ENCODE measurements at places on chromosomes 5 and 9.

DNA sequence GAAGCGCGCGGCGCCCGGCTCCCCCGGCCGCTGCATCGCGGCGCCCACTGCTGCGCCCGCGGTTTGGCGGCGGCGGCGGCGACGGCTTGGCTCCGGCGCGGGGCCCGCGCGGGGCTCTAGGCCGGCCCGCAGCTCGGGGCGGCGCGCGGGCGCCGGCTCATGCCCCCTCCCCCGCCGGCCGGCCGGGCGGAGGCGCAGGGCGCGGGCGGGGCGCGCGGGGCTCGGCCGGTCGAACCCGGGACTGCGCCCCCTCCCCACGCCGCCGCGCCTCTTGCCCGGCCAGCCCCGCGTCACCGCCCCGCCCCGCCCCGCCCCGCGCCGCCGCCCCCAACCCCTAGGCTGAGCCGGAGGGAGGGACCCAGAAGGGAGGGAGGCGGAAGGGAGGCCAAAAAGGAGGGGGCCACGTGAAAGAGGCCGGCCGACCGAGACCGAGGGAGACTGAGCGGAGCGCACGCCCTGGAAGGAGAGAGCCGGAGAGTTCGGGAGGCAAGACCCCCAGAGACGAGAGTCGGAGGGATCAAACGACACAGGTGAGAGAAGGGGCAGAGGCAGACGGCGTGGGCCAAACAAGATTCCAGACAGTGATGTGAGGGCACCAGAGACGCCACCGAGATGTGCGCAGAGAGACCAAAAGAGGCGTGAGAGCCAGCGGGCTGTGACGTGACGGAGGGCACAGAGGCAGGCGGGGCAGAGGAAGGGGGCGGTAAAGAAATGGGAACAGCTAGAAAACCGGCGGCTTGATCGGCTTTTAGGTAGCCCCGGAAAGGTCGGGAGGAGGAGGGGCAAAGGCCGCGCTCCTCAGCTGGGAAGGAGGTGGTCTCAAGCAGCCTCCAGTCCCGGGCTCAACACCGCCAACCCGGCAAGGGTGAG is at the start of gene BARX1:
BARX1 (minus strand) TSS at position 245 of the 870 bp plus-strand sequence; CDS start at position 36, 209 bp downstream.
- DNase-seq, result no peak
- H3K36me3 ChIP-seq, result no peaks in the 10 kb centered on the region
- H3K4me1 ChIP-seq, result peaks cover 63% of the 10 kb centered on the region
- no peak within 1 kb of the TSS for H3K4me3 ChIP-seq
- no peak within 1 kb of the TSS for H3K27ac ChIP-seq

- H3K27ac ChIP-seq, result peak overlapping the region; percentile 34
- peak; percentile 21 for DNase-seq
- H3K4me3 ChIP-seq, result no peak overlapping the region
- H3K36me3 ChIP-seq, result no peaks in the 10 kb centered on the region
- H3K4me1 ChIP-seq, result peaks cover 25% of the 10 kb centered on the region
- H3K27me3 ChIP-seq, result no peaks in the 10 kb centered on the region
Observed at GRCh38 chr9:89815903-89816573, 211.2 kb downstream of the GADD45G start.

DNA sequence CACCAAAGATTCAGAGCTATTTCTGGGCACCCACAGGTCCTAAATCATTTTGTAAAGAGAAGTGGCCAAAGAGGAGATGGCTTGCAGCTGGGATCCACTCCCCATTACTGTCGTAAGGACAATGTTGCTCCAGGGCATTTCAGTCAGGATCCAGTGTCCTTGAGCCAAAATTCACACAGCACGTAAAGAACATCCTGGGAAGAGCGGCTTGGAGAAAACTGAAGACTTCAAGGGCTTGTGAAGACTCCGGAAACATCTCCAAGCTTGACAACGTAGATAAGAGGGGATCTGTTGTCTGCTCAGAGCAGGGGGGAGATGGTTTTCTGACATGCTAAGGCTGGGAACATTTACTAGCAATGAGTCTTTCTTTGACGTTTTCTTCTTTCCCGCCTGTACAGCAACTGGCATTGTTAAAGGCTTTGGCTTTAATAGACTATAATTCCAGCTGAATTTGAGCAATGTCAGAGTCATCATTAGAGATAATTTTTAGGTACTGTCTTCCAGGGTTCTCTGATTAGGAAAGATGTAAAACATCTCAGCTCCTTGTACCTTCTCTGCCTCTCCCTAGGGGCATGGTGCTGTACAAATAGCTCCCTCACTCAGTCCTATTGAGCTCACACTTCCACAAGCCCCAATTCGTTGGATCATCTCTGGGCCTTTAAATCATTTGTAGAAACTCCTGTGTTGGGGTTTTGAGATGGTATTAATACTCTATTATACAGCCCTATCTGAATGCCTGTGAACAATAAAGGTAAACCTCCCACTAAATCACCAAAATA is 39.7 kb downstream of the EGFLAM start:
- H3K36me3 ChIP-seq, result no peaks in the 10 kb centered on the region
- no peak for DNase-seq
- no peak overlapping the region for H3K4me3 ChIP-seq
- no peak overlapping the region for H3K27ac ChIP-seq

- no peaks in the 10 kb centered on the region for H3K27me3 ChIP-seq
- DNase-seq, result no peak
- H3K36me3 ChIP-seq, result no peaks in the 10 kb centered on the region
- no peak overlapping the region for H3K27ac ChIP-seq
- no peaks in the 10 kb centered on the region for H3K4me1 ChIP-seq
Observed at GRCh38 chr5:83482961-83483360, 11.4 kb downstream of the VCAN start.

DNA sequence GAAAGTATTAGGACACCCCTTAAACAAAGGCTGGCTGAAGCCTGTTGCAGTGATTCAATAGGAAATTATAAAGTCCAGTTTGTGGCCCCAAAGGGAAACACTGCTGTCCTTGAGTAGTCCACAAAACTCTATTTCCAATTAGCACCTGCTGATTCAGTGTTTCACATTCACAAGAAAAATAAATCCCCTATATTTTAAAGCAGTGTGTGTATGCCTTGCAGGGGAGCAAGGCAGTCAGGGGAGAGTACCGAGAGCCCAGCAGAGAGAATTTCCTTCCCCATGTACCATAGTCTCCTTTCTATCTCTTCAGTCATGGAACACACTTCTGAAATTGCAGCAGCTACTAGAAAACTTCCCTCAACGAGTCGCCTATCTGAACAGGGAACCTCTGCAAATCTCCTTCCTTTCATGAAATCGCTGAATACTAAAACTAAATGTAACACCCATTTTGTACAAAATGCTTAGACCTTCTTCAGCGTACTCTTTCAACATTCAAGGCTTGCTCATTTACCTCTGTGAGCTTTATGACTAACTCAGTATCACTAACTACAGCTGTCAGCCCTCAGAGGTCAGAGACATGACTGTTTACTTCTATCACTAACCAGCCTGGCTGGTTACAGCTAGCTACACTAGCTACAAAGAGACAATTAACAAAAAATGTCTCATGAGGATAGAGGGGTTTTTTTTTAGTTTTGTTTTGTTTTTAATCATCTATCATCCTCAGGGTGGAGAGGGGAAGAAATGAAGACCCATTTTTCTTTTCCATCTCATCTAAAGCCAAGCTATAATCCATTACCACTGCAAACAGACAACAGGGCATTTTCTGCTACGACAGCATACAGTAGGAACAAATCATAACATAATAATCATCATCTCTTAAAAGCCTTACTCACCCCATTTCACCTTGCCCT is 188.7 kb downstream of the EBF1 start:
- H3K36me3 ChIP-seq, result no peaks in the 10 kb centered on the region
- no peaks in the 10 kb centered on the region for H3K4me1 ChIP-seq
- no peak for DNase-seq
- H3K27ac ChIP-seq, result no peak overlapping the region
- no peaks in the 10 kb centered on the region for H3K27me3 ChIP-seq
- H3K4me3 ChIP-seq, result no peak overlapping the region

DNA sequence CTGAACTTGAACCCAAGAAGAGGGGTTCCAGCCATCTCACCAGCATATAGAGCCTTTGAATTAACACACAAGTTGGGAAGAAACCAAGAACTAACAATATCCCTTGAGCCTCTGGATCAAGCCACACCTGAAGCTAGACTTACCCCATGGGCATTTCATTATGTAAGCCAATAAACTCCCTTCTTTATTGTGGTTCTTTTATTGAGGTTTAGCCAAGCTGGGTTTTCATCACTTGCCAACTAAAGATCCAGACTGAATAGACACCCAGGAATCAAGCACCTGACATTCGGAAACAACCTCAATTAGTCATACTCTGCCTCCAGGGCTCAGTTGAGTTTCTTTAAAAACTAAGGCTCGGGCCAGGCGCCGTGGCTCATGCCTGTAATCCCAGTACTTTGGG is 226.7 kb downstream of the AGTPBP1 start:
- no peaks in the 10 kb centered on the region for H3K36me3 ChIP-seq
- no peaks in the 10 kb centered on the region for H3K27me3 ChIP-seq
- DNase-seq, result no peak
- H3K4me1 ChIP-seq, result no peaks in the 10 kb centered on the region
- H3K27ac ChIP-seq, result no peak overlapping the region
- H3K4me3 ChIP-seq, result no peak overlapping the region

GRCh38 chr9:12640866-12641636 is 52.1 kb upstream of the TYRP1 start:
- H3K4me3 ChIP-seq, result no peak overlapping the region
- H3K4me1 ChIP-seq, result no peaks in the 10 kb centered on the region
- no peaks in the 10 kb centered on the region for H3K27me3 ChIP-seq
- no peaks in the 10 kb centered on the region for H3K36me3 ChIP-seq
- DNase-seq, result no peak
- H3K27ac ChIP-seq, result no peak overlapping the region

- no peaks in the 10 kb centered on the region for H3K27me3 ChIP-seq
- no peaks in the 10 kb centered on the region for H3K36me3 ChIP-seq
- no peak overlapping the region for H3K4me3 ChIP-seq
- DNase-seq, result no peak
- H3K4me1 ChIP-seq, result peaks cover 8% of the 10 kb centered on the region
Observed at GRCh38 chr9:123562844-123563346, 206.9 kb downstream of the CRB2 start.

DNA sequence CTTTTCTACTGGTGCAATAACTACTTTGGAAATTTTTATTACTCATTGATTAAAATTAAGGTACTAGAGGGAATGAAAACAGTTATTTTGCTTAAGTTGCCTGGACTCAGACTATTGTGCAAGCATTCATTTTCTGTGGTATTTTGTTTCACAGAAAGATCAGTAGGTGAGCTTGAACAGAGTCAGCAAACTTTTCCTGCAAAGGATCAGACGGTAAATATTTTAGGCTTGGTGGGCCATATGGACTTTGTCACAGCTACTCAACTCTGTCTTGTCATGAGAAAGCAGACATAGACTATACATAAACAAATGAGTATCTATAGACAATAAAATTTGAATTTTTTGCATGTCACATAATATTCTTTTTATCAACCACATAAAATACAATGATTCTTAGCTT is 1036.4 kb downstream of the NR2F1-AS1 start:
- DNase-seq, result no peak
- H3K4me3 ChIP-seq, result no peak overlapping the region
- H3K27ac ChIP-seq, result no peak overlapping the region
- no peaks in the 10 kb centered on the region for H3K27me3 ChIP-seq
- H3K36me3 ChIP-seq, result no peaks in the 10 kb centered on the region

- no peak overlapping the region for H3K4me3 ChIP-seq
- no peak for DNase-seq
Observed at GRCh38 chr5:110377943-110378342, 348.5 kb downstream of the TMEM232 start.

GRCh38 chr5:80229902-80230255 is 26.0 kb downstream of the SERINC5 start:
- no peak overlapping the region for H3K27ac ChIP-seq
- no peak overlapping the region for H3K4me3 ChIP-seq
- no peaks in the 10 kb centered on the region for H3K4me1 ChIP-seq
- H3K27me3 ChIP-seq, result no peaks in the 10 kb centered on the region

DNA sequence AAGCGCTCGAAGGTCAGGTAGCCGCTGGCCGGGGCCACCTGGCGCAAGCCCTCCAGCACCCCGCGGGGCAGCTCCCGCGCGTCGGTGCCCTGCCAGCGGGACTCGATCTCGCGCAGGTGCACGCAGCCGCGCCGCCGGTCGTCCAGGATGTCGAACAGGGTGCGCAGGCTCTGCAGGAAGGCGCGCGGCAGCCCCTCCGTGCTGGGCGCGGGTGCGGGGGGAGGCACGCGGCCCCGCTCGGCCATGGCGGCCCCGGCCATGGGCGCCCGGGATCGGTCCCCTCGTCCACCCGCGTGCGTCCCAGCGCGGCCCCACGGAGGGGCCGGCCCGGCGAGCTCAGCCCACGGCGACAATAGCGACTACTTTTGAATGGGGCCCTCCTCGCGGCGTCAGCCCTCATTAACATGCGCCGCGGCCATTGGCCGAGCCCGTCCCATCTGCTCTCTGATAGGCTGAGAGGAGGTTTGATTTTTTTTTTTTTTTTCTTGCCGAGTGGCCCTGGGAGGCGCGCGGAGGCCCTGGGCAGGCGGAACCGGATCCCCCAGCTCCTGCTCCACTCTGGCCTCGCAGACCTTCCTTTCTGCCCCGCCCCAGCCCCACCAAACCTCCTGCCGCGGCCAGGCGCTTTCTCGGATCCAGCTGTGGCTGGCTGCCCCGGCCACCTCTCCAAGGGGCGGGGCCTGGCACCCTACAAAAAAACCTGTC is at the start of gene SAPCD2:
SAPCD2 (minus strand) TSS at position 357 of the 705 bp plus-strand sequence; CDS start at position 260, 97 bp downstream.
- no peaks in the 10 kb centered on the region for H3K36me3 ChIP-seq
- DNase-seq, result peak; percentile 84
- peak within 1 kb of the TSS; percentile 35 for H3K4me3 ChIP-seq
- H3K4me1 ChIP-seq, result peaks cover 25% of the 10 kb centered on the region
- H3K27ac ChIP-seq, result peak within 1 kb of the TSS; percentile 59

DNA sequence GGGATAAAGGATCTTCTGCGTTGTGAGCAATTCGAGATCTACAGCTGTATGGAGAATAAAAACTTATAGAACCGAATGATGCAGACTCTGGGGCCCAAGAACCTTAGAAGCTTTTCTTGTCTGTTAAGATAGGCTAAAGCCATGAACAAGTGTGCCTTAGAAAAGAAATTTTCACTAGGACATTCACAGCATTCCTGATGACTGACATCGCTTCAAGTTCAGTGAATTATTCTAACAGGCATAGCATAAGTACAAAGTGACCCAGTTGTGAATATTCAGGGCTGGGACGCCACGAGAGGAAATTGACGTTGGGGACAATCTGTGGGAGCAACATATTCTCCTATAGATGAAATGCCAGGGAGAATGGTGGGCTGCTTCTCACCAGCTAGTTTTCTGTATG is 32.0 kb upstream of the PANK3 start:
- H3K27ac ChIP-seq, result no peak overlapping the region
- no peak for DNase-seq
- peaks cover 5% of the 10 kb centered on the region for H3K4me1 ChIP-seq
- no peak overlapping the region for H3K4me3 ChIP-seq
- H3K36me3 ChIP-seq, result no peaks in the 10 kb centered on the region

DNA sequence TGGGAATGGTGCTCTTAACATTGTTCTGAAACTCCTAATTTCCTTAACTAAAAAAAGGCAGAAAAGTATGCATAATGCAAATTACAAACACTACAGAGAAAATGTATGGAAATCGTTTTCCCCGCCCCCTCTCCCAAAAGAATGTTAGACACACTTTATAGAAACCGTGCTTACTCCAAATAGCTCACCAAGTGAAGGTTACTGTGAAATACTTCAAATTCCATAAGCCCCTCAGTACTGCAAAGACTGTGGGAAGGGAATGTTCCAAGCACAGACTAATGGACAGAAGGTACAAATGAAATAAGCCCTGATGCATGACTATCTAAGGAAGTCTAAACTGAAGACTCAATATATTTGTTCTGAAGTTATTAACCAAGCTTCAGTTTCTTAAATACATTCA is 12.5 kb downstream of the MAPKAP1 start:
- no peak for DNase-seq
- no peaks in the 10 kb centered on the region for H3K4me1 ChIP-seq
- no peak overlapping the region for H3K27ac ChIP-seq

GRCh38 chr9:109769250-109769649 is 10.7 kb upstream of the PALM2AKAP2 start:
- no peak overlapping the region for H3K4me3 ChIP-seq
- H3K36me3 ChIP-seq, result no peaks in the 10 kb centered on the region
- no peaks in the 10 kb centered on the region for H3K27me3 ChIP-seq
- H3K27ac ChIP-seq, result no peak overlapping the region
- no peak for DNase-seq
- H3K4me1 ChIP-seq, result no peaks in the 10 kb centered on the region

Measured in natural killer cell (primary cell).